ENCODE measurements at places on chromosomes 4 and X.

- DNase-seq: peak; percentile 52
Observed at GRCh38 chrX:40646489-40647306, 663 bp downstream of the CXorf38 start.

- DNase-seq: no peak
Observed at GRCh38 chr4:127463883-127464282, 168.9 kb upstream of the INTU start.

DNA sequence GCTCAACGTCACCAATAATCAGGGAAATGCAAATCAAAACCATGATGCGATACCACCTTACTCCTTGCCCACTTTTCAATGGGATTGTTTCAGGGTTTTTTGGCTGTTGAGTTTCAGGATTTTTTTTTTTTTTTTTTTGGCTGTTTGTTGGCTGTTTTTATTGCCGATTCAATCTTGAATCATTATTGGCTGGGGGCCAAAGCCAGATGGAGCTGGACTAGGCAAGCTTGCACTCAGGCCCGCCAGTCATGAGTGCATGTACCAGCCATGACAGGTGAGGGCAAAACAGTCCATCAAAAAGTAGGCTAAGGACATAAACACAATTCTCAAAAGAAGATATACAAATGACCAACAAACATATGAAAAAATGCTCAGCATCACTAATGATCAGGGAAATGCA lies 13.3 kb downstream of the YIPF7 start:
- no peak for DNase-seq

GRCh38 chr4:101175896-101176676 lies 171.2 kb downstream of the PPP3CA start:
- no peak for DNase-seq

DNA sequence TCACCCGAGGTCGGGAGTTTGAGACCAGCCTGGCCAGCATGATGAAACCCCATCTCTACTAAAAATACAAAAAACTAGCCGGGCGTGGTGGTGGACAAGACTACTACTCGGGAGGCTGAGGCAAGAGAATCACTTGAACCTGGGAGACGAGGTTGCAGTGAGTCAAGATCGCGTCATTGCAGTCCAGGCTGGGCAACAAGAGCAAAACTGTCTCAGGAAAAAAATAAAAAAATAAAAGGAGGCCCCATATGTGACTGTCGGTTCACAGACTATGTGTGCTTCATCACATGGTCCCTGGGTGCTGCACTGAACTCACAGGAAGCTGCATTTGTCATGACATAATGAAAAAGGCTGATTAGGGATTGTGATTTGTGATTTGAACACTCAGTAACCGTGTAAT lies 6.4 kb downstream of the TRIML1 start:
- DNase-seq: no peak

- peak; percentile 62 for DNase-seq
Observed at GRCh38 chrX:40096395-40097091, 1.2 kb downstream of the BCOR start.
